ENCODE measurements at places on chromosomes 5 and 9.

DNA sequence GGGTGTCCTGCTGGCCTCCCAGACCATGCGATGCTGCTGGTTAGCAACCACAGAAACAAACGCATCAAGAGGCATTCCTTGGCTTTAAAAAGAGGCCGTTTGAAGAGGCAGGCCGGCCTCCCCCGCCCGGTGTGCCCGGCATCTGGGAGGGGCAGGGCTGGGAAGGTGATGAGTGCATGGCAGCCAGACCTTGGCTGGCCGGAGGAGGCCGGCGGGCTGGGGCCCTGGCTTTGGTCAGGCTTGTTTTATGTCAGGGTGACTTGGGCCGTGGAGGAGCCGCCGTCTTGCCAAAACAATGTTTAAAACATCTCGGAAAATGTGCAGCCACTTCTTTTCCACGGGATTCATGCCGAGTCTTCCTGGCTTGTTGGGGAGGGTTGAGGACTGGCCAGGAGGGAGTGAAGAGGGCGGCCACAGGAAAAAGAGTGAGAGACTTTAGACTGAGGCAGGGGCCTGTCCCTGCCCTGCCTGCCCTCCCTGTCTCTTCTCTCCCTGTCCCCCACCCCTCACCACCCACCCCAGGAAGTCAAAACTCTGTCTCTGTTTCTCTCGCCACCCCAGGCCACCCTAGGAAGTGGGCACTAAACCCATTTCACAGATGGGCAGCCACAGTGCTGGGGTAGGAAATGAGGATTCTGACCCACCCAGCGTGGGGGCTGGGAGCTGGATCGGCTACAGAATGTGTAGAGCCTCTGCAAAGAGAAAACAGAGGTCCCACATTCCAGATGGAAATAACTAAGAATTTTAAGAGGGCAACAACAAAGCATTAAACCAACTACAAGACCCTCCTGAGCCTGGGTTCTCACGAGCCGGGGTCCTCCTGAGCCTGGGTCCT is 143.0 kb downstream of the RXRA start:
- DNase-seq, result no peak

DNA sequence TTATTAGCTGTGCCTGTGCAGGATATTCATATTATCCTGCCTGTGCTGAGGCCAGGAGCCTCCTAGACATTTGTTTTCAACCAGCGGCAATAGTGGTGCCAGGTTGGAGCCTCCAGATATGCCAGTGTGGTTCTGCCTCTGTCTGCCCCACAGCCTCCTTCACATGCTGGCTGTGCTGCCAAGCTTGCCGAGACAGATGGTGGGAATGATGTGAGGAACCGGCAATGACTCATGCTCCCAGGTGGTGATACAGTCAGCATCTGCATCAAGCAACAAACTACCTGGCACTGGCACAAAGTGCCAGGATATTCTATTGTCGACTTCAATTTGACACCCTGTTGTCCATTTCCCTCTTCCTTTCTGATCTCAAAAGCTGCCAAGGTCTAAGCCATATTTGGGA is 285.7 kb downstream of the CHSY3 start:
- DNase-seq, result no peak

- DNase-seq, result no peak
Measured at GRCh38 chr5:111535879-111536549, 23.7 kb upstream of the STARD4 start.

- no peak for DNase-seq
Measured at GRCh38 chr9:115988701-115989100, 164.9 kb upstream of the PAPPA start.

DNA sequence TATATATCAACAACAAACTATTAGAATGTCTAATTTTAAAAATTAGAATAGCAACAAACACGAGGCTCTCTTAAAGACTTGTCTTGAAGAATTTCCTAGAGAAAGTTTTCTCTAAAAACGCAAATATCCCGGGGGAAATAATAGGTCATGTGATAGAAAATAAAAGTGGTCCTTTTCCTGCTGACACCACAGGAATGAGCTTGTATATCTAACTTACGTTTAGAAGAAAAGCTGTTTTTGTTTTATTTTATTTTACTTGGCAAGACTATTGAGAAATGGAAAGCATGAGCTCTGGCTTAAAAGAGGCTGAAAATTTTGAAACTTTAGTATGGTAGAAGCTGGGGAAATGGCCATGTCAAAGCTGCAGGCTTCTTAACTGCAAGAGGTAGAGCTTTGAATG is 465.0 kb downstream of the AGTPBP1 start:
- DNase-seq, result no peak

All from activated CD8-positive, alpha-beta memory T cell treated with anti-CD3 and anti-CD28 coated beads, Interleukin-2, amount 50 U/mL, for 4 hours (primary cell).